ENCODE measurements at places on chromosomes 16 and 17.

GRCh38 chr17:83012200-83012785, 67.1 kb upstream of the METRNL start:
- DNase-seq: no peak

DNA sequence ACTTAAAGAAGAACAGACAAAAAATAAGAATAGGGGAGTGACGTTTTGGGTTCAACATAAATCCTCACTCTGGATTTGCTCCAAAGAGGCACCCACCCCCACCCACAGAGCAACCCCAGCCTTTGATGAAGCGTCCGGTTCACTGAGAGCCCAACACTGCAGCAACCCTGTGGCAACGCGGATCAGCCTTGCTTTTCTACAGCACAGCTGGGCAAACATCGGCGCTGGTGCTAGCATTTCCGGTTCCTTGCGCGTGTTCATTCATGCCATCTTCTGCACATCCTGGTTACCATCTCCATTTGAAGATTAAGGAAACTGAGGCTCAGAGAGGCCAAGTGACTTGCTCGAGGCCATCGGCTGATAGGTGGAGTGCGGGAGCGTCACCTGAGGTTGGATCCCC, 8.7 kb upstream of the GINS2 start:
- no peak for DNase-seq

- DNase-seq: no peak
Observed at GRCh38 chr16:30054451-30054850, 11.1 kb upstream of the ALDOA start.

GRCh38 chr17:74018115-74018514, 185.4 kb upstream of the RPL38 start:
- DNase-seq: no peak

- no peak for DNase-seq
Observed at GRCh38 chr17:7419819-7420610, at the start of gene SPEM1. Gene SPEM1 (plus strand): TSS chr17:7420324. CDS start chr17:7420385, 61 bp downstream.

DNA sequence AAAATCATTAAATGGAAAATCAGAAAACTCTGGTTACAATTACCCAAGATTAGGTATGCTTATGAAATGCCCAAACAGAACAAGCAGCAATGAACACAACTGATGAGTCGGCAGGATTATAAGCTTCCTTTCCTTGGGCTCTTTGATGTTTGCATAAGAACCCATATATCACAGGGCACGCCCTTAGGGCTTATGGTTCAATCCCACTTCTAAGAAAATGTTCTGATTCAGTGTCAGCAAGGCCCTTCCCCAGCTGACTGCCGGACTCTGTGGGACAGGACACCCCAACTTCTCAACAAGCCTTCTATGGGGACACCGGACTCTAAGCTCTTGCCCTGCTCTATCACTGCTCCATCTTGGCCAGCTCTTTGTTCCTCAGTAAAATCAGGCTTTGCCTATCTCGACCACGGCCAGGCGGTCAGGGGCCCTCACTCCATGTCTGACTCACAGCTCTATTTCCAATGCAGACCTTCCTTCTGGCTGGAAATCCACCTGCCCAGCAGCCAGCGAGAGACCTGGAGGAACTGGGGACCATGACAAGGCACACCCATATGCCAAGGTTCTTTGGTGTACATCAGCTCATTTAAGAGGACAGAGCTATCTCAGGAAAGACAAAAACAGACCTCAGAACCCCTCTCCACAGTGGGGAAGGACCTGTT, 26.8 kb downstream of the LITAFD start:
- no peak for DNase-seq

- DNase-seq: no peak
Observed at GRCh38 chr17:57655553-57655952, 89.5 kb downstream of the CCDC182 start.

- DNase-seq: no peak
Observed at GRCh38 chr16:27287887-27288286, 19.3 kb upstream of the NSMCE1 start.

DNA sequence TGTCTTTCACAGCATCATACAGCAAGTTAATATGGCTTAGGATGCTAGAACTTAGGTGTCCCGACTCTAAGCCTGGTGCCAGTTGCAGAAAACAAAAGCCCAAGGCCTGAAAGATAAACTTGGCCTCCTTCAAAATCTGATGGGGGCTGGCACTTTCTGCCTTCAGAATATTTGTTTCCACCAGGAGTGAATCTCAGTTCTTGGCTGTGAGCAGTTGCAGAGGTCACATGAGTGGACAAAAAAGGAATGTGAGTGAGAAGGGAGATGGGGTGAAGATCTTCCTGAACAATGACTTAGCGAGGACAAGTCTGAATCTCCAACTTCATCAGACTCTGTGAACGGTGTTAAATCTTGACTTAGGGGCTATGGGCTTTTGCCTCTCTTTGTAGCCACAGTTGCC, 46.6 kb downstream of the HOXB1 start:
- DNase-seq: no peak

- DNase-seq: no peak
Observed at GRCh38 chr17:34885076-34885475, 76.2 kb downstream of the CCT6B start.

GRCh38 chr17:44795928-44796327, 34.2 kb downstream of the GJC1 start:
- no peak for DNase-seq

- no peak for DNase-seq
Observed at GRCh38 chr16:3734084-3734757, 16.9 kb upstream of the TRAP1 start.

- no peak for DNase-seq
Observed at GRCh38 chr17:69637446-69638156, 223.1 kb downstream of the MAP2K6 start.

GRCh38 chr16:47499700-47500264, 38.7 kb downstream of the PHKB start:
- no peak for DNase-seq

DNA sequence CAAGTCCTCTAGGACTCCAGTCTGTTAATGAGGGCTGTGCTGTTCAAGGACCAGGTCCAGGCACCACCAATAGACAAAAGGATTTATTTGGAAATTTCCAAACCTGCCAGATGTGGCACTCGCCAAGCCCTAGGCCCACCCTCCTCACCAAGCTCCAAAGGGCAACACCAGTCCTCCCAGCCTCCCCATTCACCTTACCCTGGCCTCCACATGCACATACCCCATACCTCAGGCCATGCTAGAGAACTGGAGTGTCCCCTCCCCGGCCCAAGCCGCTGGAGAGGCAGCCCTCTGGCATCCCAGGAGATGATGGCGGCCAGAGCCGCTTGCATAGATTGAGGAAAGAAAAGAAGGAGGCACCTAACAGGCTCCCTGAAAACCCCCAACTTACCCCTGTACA, 4.6 kb upstream of the FTSJ3 start:
- no peak for DNase-seq

DNA sequence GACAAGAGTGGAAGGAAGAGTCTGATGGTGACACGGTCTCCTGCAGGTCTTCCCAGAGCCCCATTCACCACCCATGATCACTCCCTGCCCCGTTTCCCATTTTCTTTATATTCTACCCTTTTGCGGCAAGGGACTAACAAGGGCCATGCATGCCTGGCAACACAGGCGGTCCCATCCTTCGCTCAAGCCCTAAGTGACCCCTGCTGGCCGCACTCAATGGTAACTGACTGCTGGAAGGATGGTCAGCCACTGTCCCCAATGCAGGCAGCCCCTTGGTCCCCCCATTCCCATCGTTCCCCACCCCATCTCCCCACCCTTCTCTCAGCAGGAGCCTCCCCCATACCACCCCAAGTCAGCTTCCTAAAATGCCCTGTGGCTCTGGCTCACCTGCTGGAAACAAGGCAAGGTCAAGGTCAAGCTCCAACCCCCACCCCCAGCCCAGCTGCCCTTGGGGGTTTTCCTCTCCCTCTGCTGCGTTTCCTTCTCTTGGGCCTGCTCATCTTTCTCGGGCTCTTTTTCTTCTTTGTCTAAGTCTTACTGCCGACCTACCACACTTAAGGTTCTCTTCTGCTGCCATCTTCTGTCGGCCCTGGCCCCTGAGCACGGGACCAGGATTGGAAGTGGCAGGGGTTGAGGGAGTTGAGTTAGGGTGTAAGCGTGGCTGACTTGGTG, 116.0 kb downstream of the RPTOR start:
- no peak for DNase-seq

DNA sequence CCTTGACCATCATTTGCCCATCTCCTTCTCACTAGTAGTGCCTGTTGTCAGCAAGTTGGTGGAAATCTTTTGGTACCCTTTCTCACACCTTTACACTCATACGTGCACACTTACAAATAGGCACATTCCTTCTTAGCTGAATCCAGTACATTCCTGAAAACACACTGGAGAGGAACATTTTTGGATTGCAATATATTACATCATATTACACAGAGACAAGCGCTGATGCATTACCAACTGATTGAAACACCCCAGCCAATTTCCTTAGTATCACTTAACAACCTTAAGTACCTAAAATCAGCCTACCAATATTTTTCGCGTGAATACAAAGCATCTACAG, 64.1 kb downstream of the PLCG2 start:
- DNase-seq: no peak

DNA sequence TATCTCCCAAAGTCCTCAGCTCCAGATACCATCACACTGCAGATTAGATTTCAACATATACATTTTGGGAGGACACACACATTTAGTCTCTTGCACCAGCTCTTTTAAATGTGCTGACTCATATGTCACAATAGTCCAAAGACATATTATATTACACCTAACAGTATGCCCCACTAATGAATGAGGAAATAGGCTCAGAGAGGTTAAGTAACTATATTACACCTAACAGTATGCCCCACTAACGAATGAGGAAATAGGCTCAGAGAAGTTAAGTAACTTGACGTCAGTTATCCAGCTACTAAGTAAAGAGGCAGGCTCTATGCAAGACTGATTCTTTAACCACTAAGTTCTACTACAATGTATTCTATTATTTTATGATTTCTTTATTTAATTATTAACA, 9.7 kb downstream of the IRX6 start:
- DNase-seq: no peak

DNA sequence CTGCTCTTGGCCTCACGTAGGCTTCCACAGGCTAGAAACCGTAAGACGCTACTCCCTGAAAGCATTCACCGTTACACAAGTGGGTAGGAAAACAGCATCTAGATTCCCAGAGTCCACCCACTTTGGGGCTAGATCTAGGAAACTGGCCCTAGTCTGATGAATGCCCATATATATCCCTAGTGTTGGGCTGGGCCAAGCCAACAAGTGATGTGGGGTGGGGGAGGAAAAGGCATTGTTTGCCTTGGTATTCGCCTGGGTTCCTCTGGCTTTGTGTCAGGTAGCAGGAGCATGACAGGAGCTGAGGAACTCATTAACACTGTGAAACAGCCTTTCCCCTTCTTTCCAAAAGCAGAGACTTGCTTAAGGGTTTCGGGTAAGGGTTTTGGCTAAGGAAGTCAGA, 112.4 kb downstream of the SMG6 start:
- DNase-seq: no peak

- DNase-seq: no peak
Observed at GRCh38 chr16:72511171-72511570, 339.2 kb upstream of the PMFBP1 start.

GRCh38 chr17:77467521-77467920, 326.8 kb downstream of the SEC14L1 start:
- DNase-seq: no peak

Data from HTR-8/SVneo (cell line).